ENCODE measurements at places on chromosomes 5 and 9.
A peak's percentile ranks its signal among the peaks of the same experiment; 100 is the strongest.

- DNase-seq = no peak
Measured at GRCh38 chr9:36928210-36928609, 105.9 kb downstream of the PAX5 start.

GRCh38 chr5:170945275-170945674, 83.5 kb downstream of the RANBP17 start:
- DNase-seq = no peak

- DNase-seq = no peak
Measured at GRCh38 chr5:92916036-92916435, 665.0 kb downstream of the NR2F1-AS1 start.

DNA sequence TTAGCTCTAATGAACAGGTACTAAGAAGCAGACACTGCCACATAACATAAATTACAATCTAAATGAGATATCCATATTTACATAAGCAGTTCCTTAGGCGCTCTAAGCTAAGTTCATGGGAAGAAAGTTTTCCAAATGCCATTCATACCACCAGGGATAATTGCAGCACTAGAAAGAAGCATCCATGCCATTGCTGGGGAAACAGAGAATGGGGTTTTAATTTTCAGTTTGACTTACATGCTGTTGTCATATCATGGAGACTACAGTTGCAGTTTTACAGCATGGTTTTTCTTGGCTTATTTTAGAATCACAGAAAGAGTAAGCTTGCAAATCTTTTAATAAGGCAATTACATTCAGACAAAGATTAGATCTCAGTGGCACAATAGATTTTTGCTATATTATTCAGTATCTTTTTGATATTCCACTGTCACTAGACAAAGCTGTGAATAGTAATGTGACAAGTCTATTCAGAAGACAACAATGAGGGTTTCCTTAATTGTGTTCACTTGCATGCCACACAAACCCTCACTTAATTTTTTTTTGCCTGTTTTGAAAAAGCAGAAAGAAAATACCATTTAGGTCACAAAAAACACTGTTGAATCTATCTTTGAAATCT, 108.4 kb upstream of the ELAVL2 start:
- no peak for DNase-seq

DNA sequence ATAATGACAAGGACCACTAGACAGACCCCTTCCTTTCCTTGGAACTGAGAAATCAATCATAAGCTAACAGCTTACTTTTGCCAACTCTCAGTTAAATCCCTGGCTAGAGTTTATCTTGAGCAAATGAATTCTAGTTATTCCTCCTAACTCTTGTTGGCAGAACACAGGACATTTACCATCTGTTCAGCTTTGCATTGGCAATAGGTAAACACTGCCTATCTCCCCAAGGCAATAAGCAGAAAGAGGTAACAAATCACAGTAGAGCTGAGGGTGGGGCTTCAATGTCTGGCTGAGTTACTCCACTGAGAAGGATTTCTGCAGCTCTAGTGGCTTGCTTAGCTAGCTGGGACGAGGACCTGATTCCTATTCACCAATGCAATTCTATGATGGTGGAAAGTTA, 503.3 kb upstream of the GRIA1 start:
- no peak for DNase-seq

- DNase-seq = peak; percentile 2
Measured at GRCh38 chr9:19409401-19410194, 789 bp downstream of the ACER2 start.

DNA sequence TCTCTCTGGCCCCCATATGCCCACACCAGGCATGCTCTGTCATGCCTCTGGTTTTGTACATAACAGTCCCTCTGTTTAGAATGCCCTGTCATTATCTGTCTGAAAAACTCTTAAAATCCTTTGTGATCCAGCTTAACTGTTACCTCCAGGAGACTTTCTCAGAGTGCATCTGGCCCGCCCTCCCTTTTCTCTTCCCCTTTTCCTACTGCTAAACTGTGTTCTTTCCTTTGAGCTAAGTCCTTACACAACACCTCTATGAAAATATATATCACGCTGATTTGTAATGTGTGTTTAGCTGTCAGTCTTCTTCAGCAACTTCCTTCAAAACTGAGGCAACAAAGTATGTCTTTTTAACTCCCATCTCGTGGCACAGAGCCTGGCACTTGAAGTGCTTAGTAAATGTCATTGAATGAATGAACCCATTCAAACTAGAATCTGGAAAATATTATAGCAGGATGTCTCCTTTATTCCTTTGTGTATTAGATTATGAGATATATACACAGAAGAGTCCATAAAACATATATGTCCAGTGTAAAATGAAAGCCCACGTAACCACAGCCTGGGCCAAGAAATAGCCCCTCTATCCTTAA, 166.2 kb upstream of the KLF9 start:
- no peak for DNase-seq

- DNase-seq = no peak
Measured at GRCh38 chr9:131735238-131736128, 4.4 kb downstream of the RAPGEF1 start.

- DNase-seq = no peak
Measured at GRCh38 chr9:121350993-121351561, 19.0 kb downstream of the STOM start.

GRCh38 chr9:24007185-24007584, 181.1 kb upstream of the ELAVL2 start:
- DNase-seq = no peak

GRCh38 chr9:28699632-28700031, 1126.4 kb upstream of the C9orf72 start:
- DNase-seq = no peak

- peak; percentile 27 for DNase-seq
Measured at GRCh38 chr5:74903165-74903787, 37.1 kb upstream of the FAM169A start.

GRCh38 chr9:119967867-119968535, 598.8 kb upstream of the BRINP1 start:
- no peak for DNase-seq

DNA sequence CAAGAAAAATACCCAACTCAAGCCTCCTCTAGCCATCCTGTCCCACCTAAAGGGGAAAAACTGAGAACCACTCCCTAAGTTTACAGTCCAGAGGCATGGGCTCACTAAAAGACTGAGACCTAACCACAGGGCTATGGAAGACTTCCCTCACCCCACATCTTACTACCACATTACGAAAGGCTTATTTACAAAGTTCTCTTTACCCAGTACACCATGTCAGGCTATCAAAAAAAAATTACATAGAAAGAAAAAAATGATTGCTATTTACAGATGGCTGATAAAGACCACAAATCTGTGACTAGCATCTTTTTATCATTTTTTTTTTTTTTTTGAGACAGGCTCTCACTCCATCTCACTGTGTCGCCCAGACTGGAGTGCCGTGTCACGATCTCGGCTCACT, 69.7 kb upstream of the TNPO1 start:
- DNase-seq = no peak

- DNase-seq = no peak
Measured at GRCh38 chr9:109013679-109014607, 644 bp upstream of the CTNNAL1 start.

DNA sequence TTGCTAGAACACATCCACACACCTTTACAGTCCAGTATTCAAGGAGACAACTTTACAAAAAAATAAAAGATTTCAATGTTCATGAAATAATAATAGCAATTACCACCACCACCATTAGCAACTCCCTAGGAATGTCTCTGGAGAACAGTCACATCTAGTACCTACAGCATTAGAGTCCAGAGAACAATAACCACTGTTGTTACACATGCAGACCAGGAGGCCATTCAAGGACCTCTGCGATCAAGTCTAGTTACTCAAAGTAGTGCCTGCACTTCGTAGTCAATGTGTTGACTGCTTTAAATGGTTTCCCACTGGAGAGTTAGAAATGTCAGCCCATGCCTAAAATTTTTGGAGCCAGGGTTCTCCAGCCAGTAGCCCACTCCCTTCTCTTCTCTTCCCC, 244.4 kb downstream of the DEPDC1B start:
- DNase-seq = no peak

GRCh38 chr9:23492126-23493002, 333.7 kb downstream of the ELAVL2 start:
- DNase-seq = peak; percentile 49

GRCh38 chr5:139394654-139395566, at the start of gene PROB1:
Gene PROB1 (minus strand): TSS chr5:139395104. CDS start chr5:139395081, 23 bp downstream.
- no peak for DNase-seq

GRCh38 chr9:75149841-75150241, 61.5 kb downstream of the OSTF1 start:
- no peak for DNase-seq

DNA sequence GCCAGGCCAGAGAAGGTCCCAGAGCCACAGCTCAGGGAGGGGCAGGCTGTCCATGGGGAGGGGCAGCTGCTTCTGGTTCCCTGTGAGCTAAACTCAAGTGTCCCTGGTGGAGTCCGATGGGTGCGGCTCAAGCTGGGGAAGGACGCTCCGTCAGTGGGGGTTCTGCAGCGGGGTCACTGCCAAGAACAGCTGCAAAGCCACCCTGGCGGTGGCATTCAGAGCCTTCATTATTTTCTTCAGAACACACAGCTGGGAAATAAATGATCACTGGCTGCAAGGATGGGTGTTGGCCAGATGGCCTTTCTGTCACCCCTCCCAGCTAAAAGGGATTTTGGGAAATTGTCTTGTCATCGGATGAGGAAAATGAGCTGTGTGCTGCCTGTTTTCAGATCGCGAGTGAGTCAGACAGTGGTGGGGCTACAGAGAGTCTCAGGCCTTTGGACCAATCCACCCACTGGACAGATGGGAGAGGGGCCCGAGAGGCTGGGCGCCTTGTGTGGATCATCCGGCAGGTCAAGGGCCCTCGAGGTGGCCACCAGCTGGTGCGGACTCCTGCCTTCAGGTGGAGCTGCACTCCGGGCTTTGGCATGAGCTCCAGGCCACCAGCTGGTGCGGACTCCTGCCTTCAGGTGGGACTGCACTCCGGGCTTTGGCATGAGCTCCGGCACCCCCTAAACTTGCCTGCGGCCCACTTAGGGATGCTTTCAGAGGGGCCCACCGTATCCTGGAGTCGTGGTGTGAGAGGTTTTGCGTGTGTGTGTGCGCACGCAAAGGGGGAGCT, 17.9 kb upstream of the GFPT2 start:
- DNase-seq = no peak

- no peak for DNase-seq
Measured at GRCh38 chr5:67253911-67254310, 57.3 kb upstream of the CD180 start.

DNA sequence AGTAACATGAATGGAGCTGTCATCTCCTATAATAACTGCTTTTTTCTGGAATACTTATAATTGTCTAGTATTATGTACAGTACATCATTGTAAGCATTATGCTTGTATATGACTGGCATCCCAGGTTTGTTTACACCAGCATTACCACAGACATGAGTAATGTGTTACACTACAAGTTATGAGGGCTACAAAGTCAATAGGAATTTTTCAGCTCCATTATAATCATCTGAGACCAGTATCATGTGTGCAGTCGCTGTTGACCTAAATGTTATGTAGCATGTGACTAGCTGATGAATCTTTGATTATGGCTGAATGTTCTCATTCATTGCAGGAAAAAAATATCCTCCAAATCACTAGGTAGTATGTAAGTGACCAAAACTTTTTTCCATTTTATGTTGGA, 2.2 kb downstream of the ZCCHC9 start:
- DNase-seq = no peak

DNA sequence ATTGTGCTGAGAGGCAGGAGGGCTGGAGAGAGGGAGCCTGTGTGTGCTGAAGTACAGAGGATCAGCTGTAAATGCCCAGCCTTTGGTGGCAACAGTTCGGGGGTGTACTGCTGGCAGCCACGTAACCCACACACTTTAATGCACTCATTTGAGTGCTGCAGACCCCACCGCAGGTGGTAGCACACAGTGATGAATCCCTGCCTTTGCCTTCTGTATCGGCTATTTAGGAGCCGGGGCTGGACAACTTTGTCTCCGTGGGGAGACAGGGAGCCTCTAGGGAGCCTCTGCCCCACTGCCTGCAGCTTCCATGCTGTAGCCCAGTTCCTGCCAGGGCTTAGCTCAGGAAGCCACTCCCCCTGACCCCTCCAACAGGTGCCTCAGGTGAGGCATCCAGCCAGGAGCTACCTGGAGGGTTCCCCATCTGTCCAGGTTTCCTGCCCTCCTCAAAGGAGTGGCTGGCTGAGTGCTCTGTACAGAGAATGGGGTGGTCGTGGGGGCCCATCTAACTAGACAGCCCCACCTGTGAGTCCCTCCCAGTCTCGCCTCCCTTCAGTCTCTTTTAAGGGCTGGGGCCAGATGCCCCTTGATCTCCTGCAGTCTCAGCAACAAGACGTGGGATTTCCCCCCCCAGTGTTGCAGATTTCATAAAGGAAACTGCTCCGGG, 44.5 kb downstream of the SECISBP2 start:
- no peak for DNase-seq

DNA sequence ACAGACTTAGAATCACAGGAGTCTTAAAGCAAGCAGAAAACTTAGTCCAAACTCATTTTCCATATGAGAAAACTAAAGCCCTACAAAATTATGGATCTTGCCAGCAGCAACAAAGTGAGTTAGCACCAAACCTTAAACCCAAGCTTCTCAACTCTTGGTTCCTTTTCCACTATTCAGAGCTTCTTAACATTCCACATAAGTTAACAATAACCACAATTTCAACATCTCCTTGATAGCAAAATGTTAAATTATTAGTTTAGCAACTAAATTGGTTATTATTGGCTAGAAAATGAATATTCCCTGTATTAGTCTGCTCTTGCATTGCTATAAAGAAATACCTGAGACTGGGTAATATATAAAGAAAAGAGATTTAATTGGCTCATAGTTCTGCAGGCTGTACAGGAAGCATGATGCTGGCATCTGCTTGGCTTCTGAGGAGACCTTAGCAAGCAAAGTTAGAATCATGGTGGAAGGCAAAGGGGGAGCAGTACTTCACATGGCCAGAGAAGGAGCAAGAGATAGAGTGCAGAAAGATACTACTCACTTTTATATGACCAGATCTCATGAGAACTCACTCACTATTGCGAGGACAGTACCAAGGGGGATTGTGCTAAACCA, 26.2 kb upstream of the ARSB start:
- no peak for DNase-seq

- DNase-seq = no peak
Measured at GRCh38 chr9:136411378-136411777, 920 bp downstream of the PMPCA start.

- DNase-seq = no peak
Measured at GRCh38 chr5:98205691-98206461, 567.6 kb upstream of the RGMB start.

DNA sequence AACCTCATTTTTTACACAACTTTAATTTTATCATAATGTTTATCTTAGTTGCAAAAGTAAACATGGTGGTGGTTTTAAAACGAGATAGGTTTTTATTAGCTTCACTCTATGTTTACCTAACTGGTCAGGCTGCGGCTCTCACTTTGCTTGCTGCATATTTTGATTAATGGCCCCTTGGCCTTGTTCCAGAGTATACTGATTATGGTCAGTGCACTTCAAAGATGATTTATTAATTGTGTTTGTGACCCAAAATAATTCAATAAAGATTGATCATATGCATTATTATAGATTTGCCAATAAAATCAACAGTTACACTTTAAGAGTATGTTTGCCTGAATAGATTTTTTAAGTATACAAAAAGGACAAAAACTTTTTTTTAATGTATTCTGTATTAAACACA, 188.0 kb downstream of the XRCC4 start:
- peak; percentile 85 for DNase-seq

GRCh38 chr5:4576908-4577307, 563.2 kb upstream of the ADAMTS16 start:
- no peak for DNase-seq

- DNase-seq = no peak
Measured at GRCh38 chr5:112822456-112822855, 38.6 kb upstream of the SRP19 start.

- no peak for DNase-seq
Measured at GRCh38 chr5:148811756-148812155, 14.7 kb upstream of the ADRB2 start.
